ENCODE measurements at places on chromosomes 6 and 20.
A peak's percentile ranks its signal among the peaks of the same experiment; 100 is the strongest.

GRCh38 chr6:43090559-43090956 is 14.4 kb downstream of the PTK7 start:
- DNase-seq, result no peak

DNA sequence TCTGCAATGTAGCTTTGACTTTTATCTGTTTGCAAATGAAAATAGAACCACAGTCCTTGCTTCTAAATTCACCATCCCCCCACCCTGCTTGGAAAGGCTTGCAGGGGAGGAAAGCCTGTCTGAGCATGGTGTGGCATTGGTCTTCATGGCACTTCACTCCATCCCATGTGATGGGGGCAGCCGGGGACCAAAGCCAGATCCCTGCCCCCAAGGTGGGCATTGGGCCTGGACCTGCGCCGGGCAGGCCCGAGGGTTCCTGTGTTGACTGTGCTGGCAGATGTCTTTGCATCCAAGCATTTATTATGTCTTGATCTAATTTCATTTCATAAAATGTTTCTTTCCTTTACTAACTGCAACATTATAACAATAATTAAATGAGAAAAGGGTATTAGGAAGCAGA is 120.0 kb downstream of the SYNDIG1 start:
- no peak for DNase-seq

DNA sequence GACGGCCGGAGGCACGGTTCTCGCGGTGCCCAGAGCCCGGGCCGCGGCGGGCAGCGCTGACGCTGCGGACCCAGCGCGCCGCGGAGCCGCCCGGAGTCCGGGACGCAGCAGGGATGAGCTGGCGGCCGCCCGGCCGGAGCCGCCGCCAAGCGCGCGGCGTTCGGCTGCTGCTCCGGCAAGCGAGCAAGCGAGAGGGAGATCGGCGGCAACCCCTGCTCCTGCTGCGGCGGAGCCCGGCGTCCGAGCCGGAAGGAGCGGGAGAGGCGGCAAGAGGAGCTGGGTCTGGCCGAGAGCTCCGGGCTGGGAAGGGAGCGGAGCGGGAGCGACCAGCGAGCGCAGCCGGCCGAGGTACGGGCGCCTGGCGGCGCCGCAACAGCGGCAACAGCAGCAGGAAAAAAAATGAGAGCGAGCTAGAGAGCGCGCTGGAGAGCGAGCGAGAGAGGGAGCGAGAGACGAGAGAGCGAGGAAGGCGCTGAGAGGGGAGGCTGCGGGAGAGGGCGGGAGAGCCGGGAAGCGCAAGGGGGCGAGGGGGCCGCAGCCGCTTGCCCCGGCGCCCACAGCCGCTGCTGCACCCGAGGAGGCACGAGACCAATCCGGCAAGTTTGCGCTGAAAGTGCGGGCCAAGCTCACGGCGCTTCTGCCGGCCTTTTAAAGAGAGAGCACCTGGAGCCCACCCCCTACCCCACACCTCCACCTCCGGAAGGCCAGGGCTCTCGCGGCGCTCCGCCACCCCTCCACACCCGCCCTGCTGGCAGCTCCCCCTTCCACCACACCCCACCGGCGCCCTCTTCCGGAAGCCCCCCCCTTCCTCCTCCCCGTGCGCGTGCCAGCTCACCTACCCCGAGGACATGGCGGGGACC is 496 bp downstream of the GRM4 start:
- no peak for DNase-seq

GRCh38 chr20:32819992-32820697 is 391 bp downstream of the MAPRE1 start:
- peak; percentile 52 for DNase-seq

GRCh38 chr6:34045771-34046170 is 100.1 kb downstream of the GRM4 start:
- DNase-seq, result no peak

- no peak for DNase-seq
Measured at GRCh38 chr6:52506476-52506875, 70.4 kb downstream of the TRAM2 start.

- no peak for DNase-seq
Measured at GRCh38 chr6:148296771-148297170, 45.9 kb upstream of the SASH1 start.

All from renal cortex interstitium (tissue), 15 donors.